ENCODE measurements at places on chromosomes 3 and 15. TPM values are rescaled to one million over a fixed set of nuclear protein-coding genes. Genes with fewer than 3 reads are reported as not detected.

SLC6A6 gene
- 25.7 TPM for polyA plus RNA-seq

DNA sequence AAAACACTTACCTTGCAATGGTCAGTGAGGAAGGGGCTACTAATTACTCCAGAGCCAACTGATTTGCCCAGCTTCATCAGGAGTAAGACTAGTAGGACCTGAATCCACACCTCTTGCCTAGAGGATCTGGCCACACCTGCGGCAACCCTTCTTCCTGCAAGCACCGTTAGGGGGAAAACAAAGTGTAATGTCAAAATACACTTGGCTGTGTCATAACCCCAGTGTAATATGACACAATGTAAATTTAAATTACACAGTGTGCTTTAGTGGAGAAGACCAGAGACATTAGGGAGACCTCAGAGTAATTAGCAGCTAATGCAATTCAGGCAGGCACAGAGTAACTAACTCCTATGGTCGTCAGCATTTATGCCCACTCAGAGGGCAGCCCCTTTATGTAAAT lies 308.5 kb upstream of the ARRDC4 start:
- H3K27me3 ChIP-seq: peaks cover 3% of the 10 kb centered on the region
- H3K4me1 ChIP-seq: no peaks in the 10 kb centered on the region
- no peak for DNase-seq
- H3K27ac ChIP-seq: no peak overlapping the region

DNA sequence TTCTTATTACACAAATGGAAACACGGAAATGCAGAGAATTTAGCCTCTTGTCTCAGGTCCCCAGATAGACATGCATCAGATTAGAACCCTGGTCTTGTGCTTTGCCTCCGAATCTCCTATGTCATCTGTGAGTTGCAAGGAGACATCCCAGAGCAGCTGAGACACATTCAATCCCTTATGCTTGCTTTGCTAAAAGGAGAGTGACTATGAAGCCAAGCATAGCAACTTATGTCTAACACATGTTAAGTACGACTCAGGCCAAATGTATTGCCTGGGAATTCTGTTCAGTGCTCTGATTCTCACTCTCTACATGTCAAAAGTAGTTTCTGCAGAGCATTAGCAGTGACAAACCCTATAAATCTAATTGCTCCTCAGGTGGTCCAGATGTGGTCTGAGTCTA lies 30.6 kb upstream of the LRRC3B start:
- no peak for DNase-seq
- H3K27ac ChIP-seq: no peak overlapping the region
- H3K36me3 ChIP-seq: no peaks in the 10 kb centered on the region
- H3K4me3 ChIP-seq: no peak overlapping the region

DNA sequence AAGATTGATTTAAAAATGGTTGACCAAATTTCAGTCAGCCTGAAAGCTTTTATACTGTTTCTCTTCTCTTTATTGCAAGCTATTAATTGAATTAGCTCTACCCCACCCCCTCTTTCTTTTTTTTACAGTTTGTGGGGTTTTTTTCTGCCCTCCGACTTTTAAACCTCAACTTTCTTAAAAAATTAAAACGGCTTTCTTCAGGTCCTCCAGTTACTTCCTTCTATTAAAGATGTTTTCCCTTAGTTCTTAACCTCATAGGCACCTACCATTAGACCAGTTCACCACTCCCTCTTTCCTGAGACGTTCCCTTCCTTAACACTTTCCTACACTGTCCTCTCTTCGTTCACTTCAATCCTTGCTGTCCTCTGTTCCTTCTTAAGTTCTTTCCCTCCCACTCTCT lies 52.4 kb downstream of the ATP8B4 start:
- no peak for DNase-seq
- H3K36me3 ChIP-seq: no peaks in the 10 kb centered on the region
- no peak overlapping the region for H3K27ac ChIP-seq
- no peaks in the 10 kb centered on the region for H3K4me1 ChIP-seq
- peaks cover 8% of the 10 kb centered on the region for H3K27me3 ChIP-seq

DPPA4 gene
- polyA plus RNA-seq: 0.06 TPM

CCPG1 gene
- 12.9 TPM for polyA plus RNA-seq

DNA sequence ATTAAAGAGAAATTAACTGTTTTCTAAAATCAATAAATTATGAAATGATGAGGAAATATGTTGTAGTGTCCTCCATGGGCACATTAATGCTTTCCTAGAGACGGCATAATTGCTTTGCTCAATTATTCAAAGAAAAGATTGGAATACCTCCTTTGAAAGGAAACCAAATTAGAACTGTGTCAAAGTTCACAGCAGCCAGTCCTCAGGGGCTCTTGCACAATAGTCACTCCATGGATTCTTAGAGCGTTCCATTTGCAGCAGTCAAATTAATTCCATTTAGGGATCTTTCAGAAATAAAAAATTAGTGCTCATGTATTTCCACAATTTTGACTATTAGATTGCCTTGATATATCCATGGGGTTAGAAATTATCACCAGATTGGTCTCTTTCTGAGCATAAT lies 841.6 kb upstream of the DPPA4 start:
- no peaks in the 10 kb centered on the region for H3K36me3 ChIP-seq
- H3K4me3 ChIP-seq: no peak overlapping the region
- H3K27ac ChIP-seq: no peak overlapping the region
- DNase-seq: no peak

GRCh38 chr3:126128504-126129397 lies 44.8 kb upstream of the SLC41A3 start:
- H3K27ac ChIP-seq: no peak overlapping the region
- peaks cover 1% of the 10 kb centered on the region for H3K27me3 ChIP-seq

POPDC2 gene
- polyA plus RNA-seq: 0.57 TPM

GRCh38 chr3:47478022-47478421 lies 2.3 kb upstream of the SCAP start:
- H3K4me1 ChIP-seq: no peaks in the 10 kb centered on the region
- no peak for DNase-seq
- H3K27ac ChIP-seq: no peak overlapping the region
- no peaks in the 10 kb centered on the region for H3K36me3 ChIP-seq
- H3K4me3 ChIP-seq: no peak overlapping the region

- no peaks in the 10 kb centered on the region for H3K27me3 ChIP-seq
- no peak overlapping the region for H3K4me3 ChIP-seq
- no peak for DNase-seq
- H3K27ac ChIP-seq: no peak overlapping the region
- H3K4me1 ChIP-seq: peaks cover 16% of the 10 kb centered on the region
- peaks cover 26% of the 10 kb centered on the region for H3K36me3 ChIP-seq
These were observed 33.0 kb downstream of the FBXL22 start for GRCh38 chr15:63630036-63630751.

DNA sequence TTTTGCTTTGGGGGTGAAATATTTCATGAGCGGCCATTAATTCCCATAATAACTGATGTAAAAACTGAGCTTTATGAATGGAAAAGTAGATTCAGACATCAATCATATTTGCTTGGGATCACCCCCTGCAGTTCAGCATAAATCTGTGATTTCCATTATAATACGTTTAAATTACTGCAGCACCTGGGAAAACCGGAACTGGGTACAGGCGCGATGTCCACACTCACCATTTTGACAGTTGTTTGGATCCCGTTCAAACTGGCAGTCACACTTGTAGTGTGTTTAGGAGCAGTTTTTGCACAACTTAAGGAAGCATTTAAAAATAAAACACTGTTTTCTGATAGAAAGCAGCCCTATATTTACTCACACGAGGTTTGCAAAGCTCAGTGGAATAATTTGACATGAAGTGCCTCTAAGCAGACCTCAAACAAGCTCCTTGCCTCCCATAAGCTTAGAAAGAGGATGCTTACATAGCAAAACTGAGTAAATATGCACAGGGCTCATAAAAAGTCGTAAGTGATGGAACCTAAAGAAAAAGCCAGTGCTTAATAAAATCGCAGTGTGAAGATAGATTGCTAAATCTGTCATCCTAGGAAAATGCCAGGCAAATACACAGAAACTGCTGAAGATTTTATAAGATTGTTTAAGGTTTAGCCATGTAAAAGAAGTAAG lies 377.6 kb downstream of the PTPRG start:
- H3K27ac ChIP-seq: no peak overlapping the region
- no peak overlapping the region for H3K4me3 ChIP-seq
- no peaks in the 10 kb centered on the region for H3K36me3 ChIP-seq
- no peaks in the 10 kb centered on the region for H3K4me1 ChIP-seq
- H3K27me3 ChIP-seq: no peaks in the 10 kb centered on the region

DNA sequence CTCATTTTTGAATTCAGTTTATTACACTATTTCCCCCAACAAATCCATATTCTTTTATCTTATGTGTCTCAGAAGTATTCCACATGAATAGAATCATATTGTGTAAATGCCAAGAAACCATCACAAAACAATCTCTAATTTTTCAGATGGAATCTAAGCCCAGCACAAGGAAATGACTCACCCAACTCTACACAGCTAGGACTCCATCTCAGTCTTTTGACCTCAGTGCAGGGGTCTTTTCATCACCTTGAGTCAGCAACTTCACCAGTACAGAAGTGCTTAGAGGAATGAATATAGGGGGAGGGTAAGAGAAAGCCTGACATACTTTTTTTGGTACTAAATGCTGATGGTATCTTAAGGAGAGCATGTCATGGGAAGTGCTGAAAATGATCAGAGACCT lies 169.3 kb upstream of the LRRN1 start:
- no peak overlapping the region for H3K4me3 ChIP-seq
- no peaks in the 10 kb centered on the region for H3K27me3 ChIP-seq
- H3K4me1 ChIP-seq: no peaks in the 10 kb centered on the region
- DNase-seq: no peak
- no peaks in the 10 kb centered on the region for H3K36me3 ChIP-seq
- H3K27ac ChIP-seq: no peak overlapping the region

PARP6 gene
- polyA plus RNA-seq: 60.0 TPM

- no peaks in the 10 kb centered on the region for H3K36me3 ChIP-seq
- H3K4me1 ChIP-seq: no peaks in the 10 kb centered on the region
- H3K4me3 ChIP-seq: no peak overlapping the region
- peaks cover 6% of the 10 kb centered on the region for H3K27me3 ChIP-seq
These were observed 211.3 kb downstream of the KLF13 start for GRCh38 chr15:31537770-31538592.

DNA sequence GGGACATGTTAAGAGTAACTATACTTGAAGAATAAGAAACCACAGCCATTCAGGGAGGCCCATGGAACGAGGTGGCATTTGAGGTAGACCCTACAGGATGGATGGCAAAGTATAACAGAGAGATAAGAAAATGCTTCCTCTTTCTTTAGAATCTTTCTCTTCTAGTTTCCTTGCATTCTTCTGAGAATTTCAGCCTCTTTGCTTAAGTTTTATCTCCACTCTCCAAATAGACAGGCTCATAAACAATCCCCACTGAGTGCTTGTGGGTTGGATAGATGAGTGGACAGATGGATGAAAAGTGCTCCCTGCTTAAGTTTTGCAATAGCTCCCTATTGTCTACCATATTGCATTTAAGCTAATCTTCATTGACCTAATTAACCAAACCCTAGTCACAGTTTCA lies 103.7 kb downstream of the MEX3B start:
- H3K36me3 ChIP-seq: no peaks in the 10 kb centered on the region
- H3K4me1 ChIP-seq: no peaks in the 10 kb centered on the region
- no peak overlapping the region for H3K27ac ChIP-seq
- DNase-seq: no peak
- peaks cover 2% of the 10 kb centered on the region for H3K27me3 ChIP-seq

GRCh38 chr3:143334231-143334630 lies 214.7 kb downstream of the CHST2 start:
- H3K36me3 ChIP-seq: no peaks in the 10 kb centered on the region
- H3K27me3 ChIP-seq: no peaks in the 10 kb centered on the region
- DNase-seq: no peak
- peaks cover 26% of the 10 kb centered on the region for H3K4me1 ChIP-seq

GRCh38 chr3:46576386-46576785 lies 10.3 kb upstream of the LRRC2 start:
- H3K4me3 ChIP-seq: no peak overlapping the region
- H3K27ac ChIP-seq: no peak overlapping the region
- H3K4me1 ChIP-seq: no peaks in the 10 kb centered on the region
- DNase-seq: no peak
- no peaks in the 10 kb centered on the region for H3K27me3 ChIP-seq

- H3K27ac ChIP-seq: no peak overlapping the region
- peaks cover 2% of the 10 kb centered on the region for H3K27me3 ChIP-seq
- no peaks in the 10 kb centered on the region for H3K36me3 ChIP-seq
- no peak for DNase-seq
These were observed 8.4 kb upstream of the RBSN start for GRCh38 chr3:15107075-15107947.

Measured in endothelial cell of umbilical vein (primary cell).